ENCODE measurements at places on chromosomes 1 and 21.

DNA sequence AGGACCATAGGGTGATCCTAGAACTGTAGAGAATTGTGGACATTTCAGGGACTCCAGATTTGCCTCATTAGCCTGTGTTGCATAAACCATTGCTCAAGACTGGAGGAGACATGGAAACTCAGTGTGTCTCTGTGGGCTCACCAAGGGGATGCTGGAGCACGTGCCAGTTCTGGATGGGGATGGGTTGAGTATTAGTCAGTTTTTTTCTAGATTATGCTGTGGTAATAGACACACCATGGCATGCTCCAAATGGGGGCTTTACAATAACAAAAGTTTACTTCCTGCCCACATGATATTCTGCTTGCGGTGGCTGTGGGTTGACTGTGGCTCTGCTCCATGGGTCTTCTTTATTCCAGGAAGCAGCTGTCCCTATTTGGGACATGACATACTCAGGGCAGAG is 125.4 kb downstream of the FOXD2 start:
- no peak for DNase-seq

DNA sequence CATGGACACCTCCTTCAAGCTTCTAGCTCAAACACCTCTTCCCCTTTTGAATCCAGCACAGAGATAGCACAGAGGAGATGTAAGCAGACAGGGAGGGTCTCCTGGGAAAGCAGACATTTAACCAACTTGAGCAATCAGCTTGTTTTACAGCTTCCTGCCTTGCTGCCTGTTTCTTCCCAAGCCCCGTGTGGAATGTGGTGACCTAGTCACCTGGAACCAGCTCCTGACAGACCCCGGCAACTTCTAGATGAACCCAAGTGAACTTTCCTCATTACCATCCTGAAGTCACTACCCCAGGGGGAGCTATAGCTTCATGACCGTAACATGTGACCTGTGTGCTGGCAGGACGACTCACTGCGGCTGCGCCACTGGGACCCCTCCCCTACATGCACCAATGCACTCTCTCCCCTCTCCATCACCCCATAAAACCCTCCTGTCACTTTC is 24.1 kb upstream of the TTF2 start:
- no peak for DNase-seq

DNA sequence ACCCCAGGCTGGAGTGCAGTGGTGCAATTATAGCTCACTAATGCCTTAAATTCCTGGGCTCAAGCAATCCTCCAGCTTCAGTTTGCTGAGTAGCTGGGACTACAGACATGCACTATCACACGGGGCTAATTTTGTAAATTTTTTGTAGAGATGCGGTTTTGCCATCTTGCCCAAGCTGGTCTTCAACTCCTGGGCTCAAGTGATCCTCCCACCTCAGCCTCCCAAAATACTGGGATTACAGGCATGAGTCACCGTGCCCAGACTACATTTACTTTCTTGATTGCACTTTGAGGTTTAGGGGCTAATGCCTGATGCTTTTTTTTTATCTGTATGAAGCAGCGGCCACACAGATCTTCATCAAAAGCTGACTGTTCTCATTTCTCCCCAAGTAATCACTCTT is 124.6 kb downstream of the KIF26B start:
- DNase-seq, result no peak

- DNase-seq, result no peak
Measured at GRCh38 chr1:68479501-68479900, 17.4 kb downstream of the DEPDC1 start.

DNA sequence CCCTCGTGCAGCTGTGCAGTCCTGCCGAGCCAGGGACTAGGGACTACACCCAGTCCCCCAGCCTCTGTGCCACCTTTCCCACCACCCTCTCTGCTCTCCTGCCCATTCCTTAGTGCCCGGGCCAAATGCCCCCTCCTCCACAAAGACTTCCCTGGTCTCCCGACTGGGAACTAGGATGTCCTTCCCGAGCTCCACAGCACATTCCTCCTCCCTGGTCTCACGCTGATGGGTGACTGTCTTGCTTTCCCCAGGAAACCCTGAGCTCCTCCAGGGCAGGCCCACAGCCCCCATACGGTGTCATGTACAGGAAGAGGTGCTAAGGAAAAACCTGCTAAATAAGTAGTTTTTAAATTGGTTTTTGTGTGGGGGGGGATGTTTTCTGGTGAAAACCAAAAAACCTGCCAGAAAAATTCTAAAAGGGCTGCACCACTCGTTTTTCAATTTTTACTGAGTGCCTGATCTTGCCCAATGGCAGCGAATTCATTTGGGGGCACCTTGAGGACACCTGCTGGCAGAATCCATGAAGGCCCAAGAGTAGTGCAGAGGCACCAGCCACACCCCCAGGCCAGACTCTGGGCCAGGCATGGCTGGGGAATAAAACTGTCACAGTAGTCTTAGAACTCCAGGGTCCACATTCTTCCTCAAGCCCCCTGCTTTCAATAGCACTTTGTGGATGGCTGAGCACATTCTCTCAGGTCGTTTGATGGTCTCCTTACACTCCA is 50.4 kb downstream of the GLIS1 start:
- DNase-seq, result no peak

GRCh38 chr1:182617734-182618351 is 13.7 kb upstream of the RGS16 start:
- no peak for DNase-seq

DNA sequence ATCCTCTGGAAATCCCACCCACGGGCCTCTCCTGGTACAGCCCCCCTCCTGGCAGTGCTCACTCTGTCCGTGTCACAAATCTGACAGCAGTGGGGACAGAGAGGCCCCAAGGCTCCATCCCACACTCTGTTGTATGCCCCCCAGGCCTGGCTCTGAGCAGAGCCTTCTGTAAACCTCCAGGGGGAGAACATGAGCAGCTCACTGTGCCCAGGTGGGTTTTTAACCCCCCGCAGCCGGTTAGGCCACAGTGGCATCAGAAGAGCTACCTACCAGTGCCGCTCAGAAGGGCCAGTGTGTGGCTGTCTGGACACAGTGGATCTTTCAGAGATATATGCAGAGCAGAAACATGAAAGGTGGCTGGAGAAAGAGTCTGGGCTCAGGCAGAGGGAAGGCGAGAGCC is 12.0 kb upstream of the GPR153 start:
- no peak for DNase-seq

- no peak for DNase-seq
Measured at GRCh38 chr1:178461701-178462100, 35.1 kb downstream of the CLEC20A start.

GRCh38 chr1:172041742-172042141 is 200.4 kb downstream of the DNM3 start:
- DNase-seq, result no peak

DNA sequence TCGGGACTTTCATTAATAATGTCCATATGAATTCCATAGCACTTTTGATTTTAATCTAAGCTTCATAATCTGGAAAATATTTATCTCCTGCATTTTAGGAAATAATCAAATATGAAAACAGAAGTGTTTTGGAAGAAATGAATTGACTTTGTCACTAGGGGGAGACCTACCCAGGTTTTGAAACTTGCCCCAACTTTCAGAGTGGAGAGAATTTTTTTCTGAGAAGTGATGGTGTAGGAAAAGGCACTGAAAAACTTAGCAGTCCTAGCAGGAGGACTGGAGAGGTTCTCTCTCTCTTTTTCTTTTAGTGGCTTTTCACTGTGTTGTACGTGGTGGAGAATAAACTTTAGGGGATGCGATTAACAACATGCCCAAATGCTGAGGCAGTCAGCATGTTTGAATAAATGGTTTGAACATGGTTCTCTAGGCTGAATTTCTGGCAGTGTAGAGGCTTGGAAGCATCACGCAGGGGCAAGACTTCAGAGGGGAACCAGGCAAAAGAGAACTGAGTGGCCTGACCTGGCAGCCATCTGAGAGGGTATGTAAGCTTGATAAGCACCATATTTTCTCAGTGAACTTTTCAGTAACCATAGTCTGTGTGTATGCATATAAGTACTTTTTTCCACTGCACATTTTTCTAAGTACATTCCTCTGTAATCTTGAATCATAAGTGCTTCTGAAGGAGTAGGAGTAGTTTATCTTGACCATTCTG is 68.3 kb upstream of the NEK7 start:
- no peak for DNase-seq

DNA sequence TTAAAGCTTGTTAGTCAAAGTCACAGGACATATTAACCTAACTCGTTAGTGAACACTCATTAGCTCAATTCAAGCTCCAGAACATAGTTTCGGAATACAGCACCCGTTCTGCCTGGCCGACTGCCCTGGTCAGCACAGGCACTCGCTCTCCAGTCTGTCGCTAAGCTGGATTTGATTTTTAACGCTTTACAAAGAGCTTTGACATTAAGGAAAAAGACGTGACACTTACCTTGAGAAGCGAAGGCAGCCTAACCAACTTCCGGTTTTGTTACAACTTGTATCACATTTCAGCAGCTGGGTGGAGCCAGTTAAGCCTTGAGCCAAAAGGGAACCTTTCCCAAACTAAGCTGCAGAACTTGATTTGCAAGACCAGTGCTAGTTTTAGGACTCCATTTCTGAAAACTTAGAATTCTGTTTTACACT is at the start of gene FRRS1:
FRRS1 (minus strand) TSS at position 258 of the 423 bp plus-strand sequence. CDS start 17,867 bp downstream, outside the sequence.
- DNase-seq, result no peak

GRCh38 chr1:94236013-94236491 is 1.3 kb downstream of the ARHGAP29 start:
- no peak for DNase-seq
